Camera-type eye (tissue), 1 donor: ENCODE measurements at places on chromosomes 12 and 14. TPM values are rescaled to one million over a fixed set of nuclear protein-coding genes. Genes with fewer than 3 reads are reported as not detected.

The ACSM4 gene
- total RNA-seq: not detected

The PELI2 gene
- total RNA-seq: 39.3 TPM

The FGF6 gene
- total RNA-seq: 1.8 TPM

The HOXC12 gene
- total RNA-seq: not detected

The TSPAN11 gene
- 15.6 TPM for total RNA-seq

The PRB2 gene
- not detected for total RNA-seq

The SPTB gene
- total RNA-seq: 25.2 TPM

The RPGRIP1 gene
- 32.9 TPM for total RNA-seq

The ERP27 gene
- 1.3 TPM for total RNA-seq

The KERA gene
- total RNA-seq: 52.3 TPM

The CCDC197 gene
- not detected for total RNA-seq

The DHH gene
- total RNA-seq: 1.4 TPM

The GUCY2C gene
- total RNA-seq: 0.11 TPM

The TTC9 gene
- total RNA-seq: 8.9 TPM

The BMP4 gene
- total RNA-seq: 39.9 TPM

The PRKD1 gene
- total RNA-seq: 17.3 TPM

The FGF23 gene
- total RNA-seq: 0.27 TPM

The GPRC5D gene
- total RNA-seq: not detected

The IL23A gene
- total RNA-seq: 0.71 TPM

The CLEC6A gene
- 0.27 TPM for total RNA-seq

The PLEKHG3 gene
- 47.5 TPM for total RNA-seq

The KLHL42 gene
- total RNA-seq: 48.0 TPM

The NAV3 gene
- 61.2 TPM for total RNA-seq

The SENP1 gene
- total RNA-seq: 30.0 TPM

The FAM186B gene
- total RNA-seq: 0.44 TPM

The HOXC5 gene
- not detected for total RNA-seq

The OTOGL gene
- total RNA-seq: 0.60 TPM

The TEP1 gene
- 13.4 TPM for total RNA-seq

The ASIC1 gene
- total RNA-seq: 8.0 TPM

The TRPV4 gene
- total RNA-seq: 1.4 TPM

The LRRC9 gene
- 3.4 TPM for total RNA-seq

The OAS1 gene
- total RNA-seq: 5.7 TPM

The RFX4 gene
- 0.11 TPM for total RNA-seq

The KRT72 gene
- not detected for total RNA-seq

The GDF3 gene
- not detected for total RNA-seq

The RND1 gene
- total RNA-seq: 2.3 TPM

The TMEM253 gene
- not detected for total RNA-seq

The SIX1 gene
- total RNA-seq: 11.8 TPM

The TMCC3 gene
- 10.1 TPM for total RNA-seq

The MYF5 gene
- total RNA-seq: 4.5 TPM

The C12orf54 gene
- not detected for total RNA-seq

The KRT71 gene
- 0.77 TPM for total RNA-seq

The KCNA1 gene
- total RNA-seq: 4.3 TPM

The CRIP1 gene
- total RNA-seq: 18.5 TPM

The A2ML1 gene
- total RNA-seq: 4.5 TPM

The ITGB7 gene
- 2.9 TPM for total RNA-seq

The APOF gene
- not detected for total RNA-seq

The AQP5 gene
- total RNA-seq: 82.5 TPM

The LARP4 gene
- 98.0 TPM for total RNA-seq

The IGF1 gene
- 36.1 TPM for total RNA-seq

The ORMDL2 gene
- 7.5 TPM for total RNA-seq

The NXPH4 gene
- 23.4 TPM for total RNA-seq

The NEUROD4 gene
- total RNA-seq: 367 TPM

The C14orf180 gene
- 0.49 TPM for total RNA-seq
